T1000 (cell line): ENCODE measurements at places on chromosomes 6 and 20.

- no peak for DNase-seq
These were observed 8.7 kb downstream of the LAMA4 start for GRCh38 chr6:112245511-112246203.

GRCh38 chr20:52303281-52303950 lies 111.8 kb upstream of the ZFP64 start:
- DNase-seq = no peak

DNA sequence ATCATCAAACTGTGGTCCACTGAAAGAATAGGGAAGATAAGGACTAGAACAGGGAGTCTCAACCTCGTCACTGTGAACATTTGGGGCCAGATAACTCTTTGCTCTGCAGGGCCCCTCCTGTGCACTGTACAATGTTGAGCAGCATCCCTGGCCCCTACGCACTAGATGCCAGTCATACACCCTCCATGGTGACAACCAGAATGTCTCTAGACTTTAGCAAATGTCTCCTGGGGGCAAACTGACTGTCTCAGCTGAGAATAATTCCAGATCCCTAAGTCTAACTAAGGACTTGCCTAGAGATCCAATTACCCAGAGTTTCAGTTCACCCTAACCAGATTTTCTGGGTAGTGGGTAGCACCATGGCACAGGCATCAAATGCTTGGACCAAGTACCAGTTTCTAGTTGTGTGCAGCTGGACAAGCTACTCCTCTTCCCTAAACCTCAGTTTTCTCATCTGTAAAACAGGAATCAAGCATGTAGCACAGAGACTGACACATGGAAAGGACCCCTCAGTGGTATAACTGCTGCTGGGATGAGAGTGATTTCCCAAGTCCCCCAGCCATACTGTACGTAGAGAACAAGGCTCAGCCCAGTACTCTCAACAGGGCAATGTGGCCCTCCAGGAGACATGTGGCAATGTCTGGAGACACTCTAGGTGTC lies 87.0 kb upstream of the NFATC2 start:
- DNase-seq = no peak

DNA sequence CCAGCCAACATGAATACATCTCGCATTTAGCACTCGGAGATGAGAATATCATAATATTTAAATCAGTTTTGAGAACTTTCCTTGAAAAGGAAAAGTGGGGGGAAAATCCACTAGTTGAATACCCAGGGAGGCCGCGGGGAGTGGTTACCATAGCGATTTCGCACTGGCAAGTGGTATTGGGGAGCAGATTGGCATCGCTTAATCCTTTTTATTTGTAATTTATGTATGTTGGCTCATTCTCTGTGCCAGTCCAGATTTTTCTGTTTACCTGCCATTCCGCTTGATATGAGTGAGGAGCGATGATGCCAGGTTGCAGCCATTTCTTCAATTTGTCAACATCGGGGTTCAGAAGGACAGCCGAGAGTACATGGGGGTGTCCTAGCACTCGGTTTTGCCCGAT lies 291.8 kb downstream of the ZNF217 start:
- DNase-seq = no peak
